ENCODE measurements at places on chromosomes 5 and 9. TPM values are rescaled to one million over a fixed set of nuclear protein-coding genes. Genes with fewer than 3 reads are reported as not detected.
A peak's percentile ranks its signal among the peaks of the same experiment; 100 is the strongest.

DNA sequence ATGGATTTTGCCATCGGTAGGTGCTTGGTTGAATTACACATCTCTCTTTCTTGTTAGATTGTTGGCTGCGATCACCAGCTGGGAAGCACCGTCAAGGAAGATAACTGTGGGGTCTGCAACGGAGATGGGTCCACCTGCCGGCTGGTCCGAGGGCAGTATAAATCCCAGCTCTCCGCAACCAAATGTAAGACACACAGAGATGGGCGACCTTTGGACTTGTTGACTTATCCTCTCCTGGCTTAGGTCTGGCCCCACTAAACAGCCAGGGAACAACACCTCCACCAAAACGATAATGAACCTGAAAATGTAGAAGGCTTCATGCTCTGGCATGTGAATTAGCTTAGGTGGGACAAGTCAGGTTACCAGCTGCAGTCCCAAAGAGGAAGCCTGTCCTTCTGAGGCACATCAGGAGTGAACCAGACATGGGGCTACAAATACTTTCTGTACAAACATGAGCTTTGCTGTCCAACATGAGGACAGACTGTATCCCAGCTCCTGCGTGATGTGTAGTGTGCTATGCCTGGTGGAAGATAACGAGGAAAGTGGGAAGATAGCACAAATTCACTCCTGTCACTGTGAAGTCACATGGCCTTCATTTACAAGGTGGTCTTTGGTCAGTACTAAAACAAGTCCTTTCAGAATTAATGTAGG is 148.4 kb downstream of the ADAMTSL1 start:
- H3K4me3 ChIP-seq: no peak overlapping the region
- no peaks in the 10 kb centered on the region for H3K4me1 ChIP-seq
- H3K36me3 ChIP-seq: no peaks in the 10 kb centered on the region
- no peak for DNase-seq
- peaks cover 22% of the 10 kb centered on the region for H3K27me3 ChIP-seq
- H3K27ac ChIP-seq: no peak overlapping the region

- peaks cover 6% of the 10 kb centered on the region for H3K4me1 ChIP-seq
- no peak for DNase-seq
- peaks cover 28% of the 10 kb centered on the region for H3K27me3 ChIP-seq
- H3K27ac ChIP-seq: no peak overlapping the region
Measured at GRCh38 chr9:134123764-134124128, 12.1 kb upstream of the WDR5 start.

The WDR31 gene
- total RNA-seq: 3.1 TPM

DNA sequence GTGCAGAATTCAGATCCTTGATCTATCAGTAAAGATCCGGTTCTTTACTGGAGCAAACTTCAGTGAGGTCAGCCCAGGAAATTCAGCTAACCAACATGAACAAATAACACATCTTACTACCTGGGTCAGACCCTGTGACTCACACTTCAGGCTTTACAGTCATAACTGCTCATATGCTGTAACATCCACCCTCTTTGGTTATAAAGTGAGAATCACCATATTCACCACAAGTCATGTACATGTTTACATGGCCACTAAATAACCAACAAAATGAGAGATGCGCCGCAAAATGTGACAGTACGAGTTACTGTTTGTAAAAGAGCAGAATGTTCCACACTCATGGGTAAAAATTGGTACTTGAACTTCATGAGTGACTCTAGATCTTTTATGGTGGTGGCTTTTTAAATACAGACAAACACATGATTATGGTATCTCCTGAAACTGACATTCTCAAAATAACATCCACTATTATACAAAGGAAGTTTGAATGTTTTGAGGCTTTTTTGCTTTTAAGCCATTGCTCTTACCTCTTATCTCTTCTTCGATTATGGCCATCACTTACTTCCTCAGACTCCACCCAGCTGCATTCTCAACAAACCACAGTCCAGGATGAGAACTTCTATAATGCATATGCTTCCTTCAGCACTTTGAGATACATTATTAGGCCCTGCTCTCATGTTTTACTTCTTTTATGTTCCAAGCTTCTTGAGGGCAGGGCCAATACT is 516.6 kb downstream of the RAB3C start:
- peaks cover 20% of the 10 kb centered on the region for H3K4me1 ChIP-seq
- DNase-seq: peak; percentile 12
- no peaks in the 10 kb centered on the region for H3K27me3 ChIP-seq
- H3K36me3 ChIP-seq: no peaks in the 10 kb centered on the region
- H3K4me3 ChIP-seq: no peak overlapping the region

DNA sequence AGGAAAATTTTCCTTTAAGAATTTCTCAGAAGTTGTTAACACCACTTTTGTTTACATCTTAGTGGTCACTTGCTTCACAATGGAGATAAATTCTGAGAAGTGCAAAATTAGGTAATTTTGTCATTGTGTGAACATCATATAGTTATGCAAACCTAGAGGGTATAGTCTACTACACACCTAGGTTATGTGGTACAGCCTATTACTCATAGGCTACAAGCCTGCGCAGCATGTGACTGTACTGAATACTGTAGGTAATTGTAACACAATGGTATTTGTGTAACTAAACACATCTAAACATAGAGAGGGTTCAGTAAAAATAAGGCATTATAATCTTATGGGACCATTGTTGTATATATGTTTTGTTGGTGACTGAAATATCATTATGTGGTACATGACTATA is 388.7 kb upstream of the POU5F2 start:
- H3K4me1 ChIP-seq: no peaks in the 10 kb centered on the region
- no peaks in the 10 kb centered on the region for H3K36me3 ChIP-seq
- no peaks in the 10 kb centered on the region for H3K27me3 ChIP-seq
- no peak overlapping the region for H3K27ac ChIP-seq

DNA sequence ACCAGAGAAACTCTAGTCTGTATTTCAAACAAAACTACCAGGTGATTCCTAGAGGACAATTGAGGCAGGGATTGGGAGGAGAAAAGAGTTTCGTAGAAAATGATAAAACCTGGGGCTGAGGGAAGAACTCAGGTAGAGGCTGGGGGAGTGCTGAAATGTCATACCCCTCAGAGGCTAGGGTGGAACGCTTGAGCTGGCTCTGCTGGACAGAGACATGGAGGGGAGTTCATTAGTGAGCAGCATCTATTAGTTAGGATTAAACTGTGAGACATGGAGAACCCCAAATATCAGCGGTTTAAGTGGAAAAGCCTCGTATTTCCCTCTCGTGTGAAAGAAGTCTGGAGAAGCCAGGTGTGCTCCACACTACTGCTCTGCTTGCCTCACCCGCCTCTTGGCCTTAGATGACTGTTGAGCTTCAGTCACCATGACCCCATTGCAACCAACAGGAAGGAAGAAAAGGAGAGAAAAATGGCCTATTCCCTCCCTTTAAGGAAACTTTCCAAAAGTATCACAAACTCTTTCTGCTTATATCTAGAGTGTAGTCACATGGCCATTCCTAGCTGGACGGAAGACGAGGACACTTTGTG is 53.7 kb upstream of the ABCA1 start:
- peaks cover 16% of the 10 kb centered on the region for H3K4me1 ChIP-seq
- H3K27ac ChIP-seq: no peak overlapping the region
- no peaks in the 10 kb centered on the region for H3K36me3 ChIP-seq
- no peak for DNase-seq
- no peak overlapping the region for H3K4me3 ChIP-seq
- no peaks in the 10 kb centered on the region for H3K27me3 ChIP-seq

- no peak overlapping the region for H3K4me3 ChIP-seq
- H3K27me3 ChIP-seq: peaks cover 70% of the 10 kb centered on the region
- H3K4me1 ChIP-seq: no peaks in the 10 kb centered on the region
Measured at GRCh38 chr5:55022450-55022849, 1.6 kb upstream of the GZMK start.

DNA sequence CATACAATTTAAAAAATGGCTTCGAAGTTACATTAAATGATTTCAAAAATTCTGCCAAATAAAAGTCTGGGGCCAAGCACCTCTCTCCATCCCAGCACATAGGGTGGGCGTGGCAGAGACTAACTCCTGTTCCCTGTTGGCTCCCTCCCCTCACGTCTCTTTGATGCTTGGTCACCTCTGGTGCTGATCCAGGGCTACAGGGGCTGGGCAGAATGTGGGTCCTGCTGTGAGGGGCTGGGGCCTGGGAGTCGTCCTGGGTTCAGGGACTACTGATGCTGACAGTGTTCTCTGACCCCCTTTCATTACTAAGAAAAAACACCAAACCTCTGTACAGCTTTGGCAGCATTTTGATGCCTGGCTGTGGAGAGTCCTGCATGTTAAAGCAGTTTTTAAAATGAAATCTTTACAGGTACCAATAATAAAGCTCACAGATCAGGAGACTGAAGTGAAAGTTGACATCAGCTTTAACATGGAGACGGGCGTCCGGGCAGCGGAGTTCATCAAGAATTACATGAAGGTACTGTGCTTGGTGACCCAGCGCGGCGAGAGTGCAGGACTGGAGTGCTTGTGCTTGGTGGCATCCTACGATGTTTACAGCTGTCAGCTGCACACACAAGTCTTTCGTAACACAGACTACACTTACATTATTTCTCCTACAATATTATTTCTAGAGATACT is 29.0 kb downstream of the TENT4A start:
- no peak for DNase-seq
- no peak overlapping the region for H3K27ac ChIP-seq
- no peak overlapping the region for H3K4me3 ChIP-seq
- H3K27me3 ChIP-seq: no peaks in the 10 kb centered on the region

DNA sequence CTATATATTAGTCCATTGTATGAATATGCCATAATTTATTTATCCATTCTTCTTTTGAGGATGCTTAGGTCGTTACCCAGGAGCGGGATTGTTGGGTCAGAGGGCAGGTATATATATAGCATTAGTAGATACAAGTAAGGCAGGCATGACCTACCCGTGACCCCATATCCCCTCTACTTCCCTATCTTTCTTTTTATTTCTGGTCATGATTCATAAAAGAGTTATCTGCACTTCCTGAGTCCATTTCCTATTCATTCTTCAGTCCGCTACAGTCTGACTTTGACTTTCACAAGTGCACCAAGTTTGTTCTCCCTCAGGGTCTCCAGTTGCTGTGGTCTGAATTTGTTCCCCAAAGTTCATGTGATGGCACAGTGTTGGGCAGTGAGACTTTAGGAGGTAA is 6.9 kb downstream of the RHOBTB3 start:
- DNase-seq: no peak
- peaks cover 17% of the 10 kb centered on the region for H3K36me3 ChIP-seq
- H3K27me3 ChIP-seq: no peaks in the 10 kb centered on the region
- H3K4me3 ChIP-seq: no peak overlapping the region
- H3K4me1 ChIP-seq: peaks cover 24% of the 10 kb centered on the region

DNA sequence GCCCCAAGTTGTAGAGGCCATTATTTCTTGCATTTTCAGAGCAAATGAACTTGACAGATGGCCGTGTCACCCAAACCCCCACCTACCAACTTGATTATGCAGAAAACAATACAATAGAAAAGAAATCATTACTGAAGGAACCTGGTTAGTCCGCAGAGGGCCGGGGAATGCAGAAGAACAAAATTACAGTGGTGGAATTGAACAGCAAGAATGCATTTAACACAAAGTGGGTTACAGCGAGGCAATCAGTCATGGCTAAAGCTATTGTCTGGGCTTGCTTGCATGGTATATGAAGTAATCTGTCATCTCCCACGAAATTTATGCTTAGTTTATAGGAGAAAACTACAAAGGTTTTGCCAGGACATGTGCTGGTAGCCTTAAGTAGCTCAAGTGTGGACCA is 238.3 kb upstream of the IRX1 start:
- H3K27me3 ChIP-seq: no peaks in the 10 kb centered on the region
- no peak overlapping the region for H3K27ac ChIP-seq
- DNase-seq: no peak
- H3K4me1 ChIP-seq: no peaks in the 10 kb centered on the region
- no peak overlapping the region for H3K4me3 ChIP-seq
- no peaks in the 10 kb centered on the region for H3K36me3 ChIP-seq

The SLC6A7 gene
- not detected for total RNA-seq

- H3K36me3 ChIP-seq: no peaks in the 10 kb centered on the region
- no peak overlapping the region for H3K27ac ChIP-seq
- no peaks in the 10 kb centered on the region for H3K27me3 ChIP-seq
Measured at GRCh38 chr9:126927419-126927818, 12.8 kb downstream of the RALGPS1 start.

DNA sequence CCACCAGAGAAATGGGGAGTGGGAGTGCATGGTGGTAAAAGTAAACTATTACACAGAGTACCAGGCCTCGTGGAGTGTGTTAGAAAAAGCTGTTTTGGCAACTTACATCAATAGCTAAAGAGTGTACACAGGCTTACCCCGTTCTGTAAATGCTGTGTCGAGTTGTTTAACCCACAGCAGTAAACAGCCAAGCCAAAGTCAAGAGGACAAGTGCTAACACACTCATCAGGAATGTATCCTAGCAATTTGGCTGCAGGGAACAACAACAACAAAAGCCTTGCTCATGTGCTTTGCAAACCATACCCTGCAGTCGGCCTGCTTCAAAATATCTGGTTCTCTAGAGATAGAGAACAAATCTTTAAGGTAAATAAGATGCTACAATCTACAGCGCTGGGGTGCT is 15.9 kb downstream of the DAP start:
- H3K36me3 ChIP-seq: peaks cover 58% of the 10 kb centered on the region
- peaks cover 30% of the 10 kb centered on the region for H3K4me1 ChIP-seq
- DNase-seq: no peak

DNA sequence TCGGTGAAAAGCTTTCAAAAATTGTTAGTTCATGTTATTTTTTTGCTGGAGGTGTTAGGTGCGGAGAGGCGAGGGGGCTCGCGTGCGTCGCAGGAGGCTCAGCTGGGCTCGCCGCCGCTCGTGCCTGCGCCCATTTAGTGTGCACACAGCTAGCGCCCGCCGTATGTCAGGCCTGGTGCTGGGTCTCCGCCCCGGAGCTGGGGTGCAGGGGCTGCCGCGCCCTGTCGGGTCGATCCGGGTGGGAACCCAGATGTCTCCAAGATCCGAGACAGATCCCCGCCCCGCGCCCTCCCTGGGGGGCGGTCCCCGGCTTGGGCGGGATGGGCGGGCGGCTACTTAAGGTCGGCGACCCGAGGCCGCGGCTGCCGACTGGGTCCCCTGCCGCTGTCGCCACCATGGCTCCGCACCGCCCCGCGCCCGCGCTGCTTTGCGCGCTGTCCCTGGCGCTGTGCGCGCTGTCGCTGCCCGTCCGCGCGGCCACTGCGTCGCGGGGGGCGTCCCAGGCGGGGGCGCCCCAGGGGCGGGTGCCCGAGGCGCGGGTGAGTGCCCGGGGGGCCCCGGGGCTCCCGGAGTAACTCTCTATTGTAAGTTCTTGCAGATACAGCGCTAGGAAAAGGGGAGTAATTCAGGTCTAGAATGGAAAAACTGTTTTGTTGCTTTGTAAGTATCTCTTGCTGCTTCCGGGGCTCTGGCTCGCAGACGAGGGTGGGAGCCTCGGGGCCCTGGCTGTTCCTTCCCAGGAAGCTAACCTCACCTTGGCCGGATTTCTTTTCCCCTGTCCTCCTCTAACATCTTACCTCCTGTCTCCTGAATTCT is 31.7 kb downstream of the GSN start:
- H3K4me3 ChIP-seq: peak overlapping the region; percentile 72
- no peaks in the 10 kb centered on the region for H3K27me3 ChIP-seq
- peaks cover 27% of the 10 kb centered on the region for H3K4me1 ChIP-seq

GRCh38 chr5:128722551-128722950 is 184.5 kb upstream of the FBN2 start:
- H3K27me3 ChIP-seq: no peaks in the 10 kb centered on the region
- no peak overlapping the region for H3K4me3 ChIP-seq
- H3K36me3 ChIP-seq: no peaks in the 10 kb centered on the region

The UBE2D2 gene
- 187 TPM for total RNA-seq

The NUDT12 gene
- total RNA-seq: 28.5 TPM

The THBS4 gene
- 1.3 TPM for total RNA-seq

- H3K4me3 ChIP-seq: peak overlapping the region; percentile 79
- H3K27me3 ChIP-seq: no peaks in the 10 kb centered on the region
- DNase-seq: no peak
Measured at GRCh38 chr5:78293851-78294247, 649 bp downstream of the AP3B1 start.

GRCh38 chr5:23139338-23140171 is 286.4 kb upstream of the CDH12 start:
- H3K4me3 ChIP-seq: no peak overlapping the region
- no peak for DNase-seq
- no peaks in the 10 kb centered on the region for H3K36me3 ChIP-seq
- H3K27ac ChIP-seq: no peak overlapping the region
